ENCODE measurements at places on chromosomes 4 and X.

DNA sequence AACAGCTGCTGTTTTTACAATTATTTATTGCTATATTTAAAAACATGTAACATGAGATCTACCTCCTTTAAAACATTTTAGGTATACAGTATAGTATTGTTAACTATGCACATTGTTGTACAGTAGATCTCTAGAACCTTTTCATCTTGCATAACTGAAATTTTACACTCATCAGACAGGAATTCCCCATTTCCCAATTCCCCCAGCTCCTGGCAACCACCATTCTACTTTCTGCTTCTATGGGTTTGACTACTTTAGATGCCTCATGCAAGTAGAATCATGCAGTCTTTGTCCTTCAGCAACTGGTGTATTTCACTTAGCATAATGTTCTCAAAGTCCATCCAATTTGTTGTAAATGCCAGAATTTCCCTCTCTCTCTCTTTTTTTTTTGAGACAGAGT is 9.7 kb upstream of the LSM6 start:
- DNase-seq = no peak

GRCh38 chrX:9285342-9285771 is 179.5 kb upstream of the TBL1X start:
- DNase-seq = no peak

DNA sequence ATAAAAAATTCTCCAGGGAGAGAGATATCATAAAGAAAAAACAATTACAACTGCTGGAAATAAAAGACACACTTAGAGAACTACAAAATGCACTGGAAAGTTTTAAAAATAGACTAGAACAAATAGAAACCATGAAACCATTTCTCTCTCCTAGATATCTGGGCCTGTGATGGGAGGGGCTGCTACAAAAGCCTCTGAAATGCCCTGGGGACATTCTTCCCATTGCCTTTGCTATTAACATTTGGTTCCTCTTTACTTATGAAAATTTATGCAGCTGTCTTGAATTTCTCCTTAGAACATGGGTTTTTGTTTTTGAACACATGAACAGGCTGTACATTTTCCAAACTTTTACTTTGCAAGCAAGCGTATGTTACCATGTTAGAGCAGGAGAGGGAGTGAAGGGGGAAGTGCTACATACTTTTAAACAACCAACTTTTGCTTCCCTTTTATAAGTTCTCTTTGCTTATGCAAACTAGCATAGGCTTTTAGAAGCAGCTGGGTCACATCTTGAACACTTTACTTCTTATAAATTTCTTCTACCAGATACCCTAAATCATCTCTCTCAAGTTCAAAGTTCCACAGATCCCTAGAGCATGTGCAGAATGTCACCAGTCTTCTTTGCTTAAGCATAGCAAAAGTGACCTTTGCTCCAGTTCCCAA is 47.9 kb upstream of the PACRGL start:
- DNase-seq = no peak

DNA sequence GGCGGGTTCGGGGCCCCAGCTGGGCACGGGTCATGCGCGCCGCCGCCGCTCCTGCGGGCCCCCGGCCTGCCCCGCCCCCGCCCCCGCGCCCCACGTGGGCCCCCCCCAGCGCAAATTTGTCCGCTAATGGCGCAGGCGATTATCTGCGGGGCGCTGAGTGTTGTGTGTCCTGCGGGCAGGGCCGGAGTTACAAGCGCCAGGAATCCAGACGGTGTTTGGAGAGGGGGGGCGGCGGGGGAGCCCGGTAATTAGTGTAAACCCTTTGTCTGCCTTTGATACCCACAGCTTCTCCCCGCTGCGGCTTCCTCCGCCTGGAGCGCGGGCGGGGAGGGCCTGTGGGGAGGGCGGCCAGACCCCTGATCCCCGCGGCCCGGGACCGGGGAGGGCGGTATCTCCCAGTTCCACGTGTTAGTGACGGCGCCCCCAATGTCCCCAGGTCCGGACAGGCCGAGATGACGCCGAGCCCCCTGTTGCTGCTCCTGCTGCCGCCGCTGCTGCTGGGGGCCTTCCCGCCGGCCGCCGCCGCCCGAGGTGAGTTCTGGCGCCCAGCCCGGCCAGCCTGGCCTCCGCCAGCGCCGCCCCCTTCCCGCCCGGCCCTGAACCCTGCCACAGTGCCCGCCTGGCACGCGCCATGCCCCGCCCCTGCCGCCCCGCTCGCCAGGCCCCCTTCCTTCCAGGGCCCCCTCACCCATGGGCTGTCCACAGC is 761 bp downstream of the FGFRL1 start:
- no peak for DNase-seq

GRCh38 chr4:2337131-2337723 is 75.3 kb upstream of the MXD4 start:
- DNase-seq = no peak

GRCh38 chr4:1596393-1596792 is 87.7 kb downstream of the FAM53A start:
- no peak for DNase-seq

DNA sequence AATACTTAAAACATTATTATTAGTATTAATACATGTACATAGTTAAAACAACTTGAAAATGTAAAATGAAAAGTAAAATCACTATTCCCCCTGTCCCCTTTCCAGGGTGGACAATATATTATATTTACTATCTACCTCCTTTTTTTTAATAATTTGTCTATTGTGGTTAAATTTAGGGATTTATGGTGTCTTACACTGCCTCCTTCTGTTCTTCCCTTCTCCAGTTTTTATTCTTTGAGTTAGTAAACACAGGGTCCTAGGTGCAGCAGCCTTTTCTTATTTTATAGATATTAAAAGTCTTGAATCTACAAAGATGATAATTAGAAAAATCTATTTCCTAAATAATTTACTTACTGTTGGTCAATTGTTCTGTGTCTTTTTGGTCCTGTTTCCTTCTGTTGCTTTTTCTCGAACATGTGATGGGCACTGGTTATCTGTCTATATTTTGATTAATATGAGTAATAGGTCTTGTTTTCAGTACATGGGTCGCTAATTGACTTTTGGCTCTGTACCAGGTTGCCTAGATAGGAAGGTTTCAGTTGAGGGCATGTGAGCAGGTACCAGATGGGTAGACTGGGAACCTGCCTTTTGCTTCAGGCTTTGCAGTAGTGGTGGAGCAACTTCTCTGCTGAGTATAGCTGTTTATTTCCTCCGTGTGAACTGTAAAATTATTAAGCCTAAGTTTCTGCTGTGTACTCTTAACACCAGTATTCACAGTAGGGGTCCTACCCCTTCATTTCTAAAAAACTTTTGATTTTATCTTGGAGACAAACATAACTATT is 1.1 kb downstream of the NUDT9 start:
- no peak for DNase-seq

DNA sequence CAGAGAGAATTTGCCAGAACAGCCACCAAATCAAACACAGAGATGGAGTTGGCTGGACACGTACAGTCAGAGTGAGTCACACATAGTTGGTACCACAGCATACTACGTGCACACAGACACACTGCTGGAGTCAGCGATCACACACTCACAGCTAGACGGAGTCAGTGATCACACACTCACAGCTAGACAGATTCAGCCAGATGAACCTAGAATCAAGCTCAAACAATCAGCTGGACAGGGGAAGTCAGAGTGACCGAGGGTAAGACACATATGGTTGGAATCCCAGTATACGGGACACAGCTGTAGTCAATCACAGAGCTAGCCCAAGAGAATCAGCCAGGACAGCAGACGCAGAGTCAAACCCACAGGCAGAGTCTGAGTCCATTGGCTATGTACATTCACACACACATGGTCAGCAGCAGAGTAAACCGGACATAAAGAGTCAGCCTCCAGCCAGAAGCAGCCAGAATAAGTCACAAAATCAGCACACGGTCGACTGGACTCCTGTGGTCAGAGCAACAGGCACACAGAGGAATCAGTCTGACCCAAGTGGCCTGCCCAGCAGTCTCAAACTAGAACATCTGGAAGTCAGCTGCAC is 4.6 kb downstream of the SLC38A5 start:
- DNase-seq = no peak

DNA sequence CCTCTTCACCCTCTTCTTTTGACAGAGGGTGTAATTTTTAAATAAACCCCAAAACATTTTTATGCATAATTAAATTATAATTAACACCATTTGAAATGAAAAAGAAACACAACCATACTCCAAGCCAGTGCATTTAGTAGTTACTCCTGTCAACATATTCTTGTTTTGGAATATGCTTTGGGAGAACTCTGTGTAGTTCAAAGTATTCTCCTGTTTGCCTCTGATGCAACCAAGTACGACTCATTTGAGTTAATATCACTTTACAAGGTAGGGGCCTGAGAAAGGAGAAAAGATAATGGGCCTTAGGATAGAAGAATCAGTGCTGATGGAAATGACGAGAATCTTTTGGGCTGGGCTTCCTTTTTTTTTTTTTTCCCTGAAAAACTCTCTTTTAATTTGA is 2.7 kb downstream of the PTPN13 start:
- DNase-seq = no peak

- no peak for DNase-seq
Observed at GRCh38 chrX:154515090-154515965, 704 bp downstream of the FAM3A start.

GRCh38 chr4:110364911-110365520 is 110.9 kb upstream of the ENPEP start:
- DNase-seq = no peak

DNA sequence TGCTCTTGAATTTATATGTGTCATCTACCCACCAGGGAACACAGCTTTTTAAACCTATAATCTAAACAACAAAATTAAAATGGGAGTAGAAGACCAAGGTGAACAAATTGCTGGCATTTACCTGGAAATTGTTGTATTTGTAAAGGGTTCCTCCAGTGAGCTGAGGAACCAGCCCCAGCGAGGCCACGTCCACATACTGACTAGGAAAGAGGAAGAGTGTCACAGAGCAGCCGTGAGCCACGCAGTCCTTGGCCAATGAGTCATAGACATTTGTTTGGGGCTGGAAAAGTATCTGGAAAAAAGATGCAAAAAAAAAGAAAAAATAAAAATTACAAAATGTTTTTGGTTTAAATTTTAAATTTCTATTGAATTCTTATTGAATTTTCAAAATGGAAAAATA is 58.7 kb downstream of the METTL14 start:
- DNase-seq = no peak

DNA sequence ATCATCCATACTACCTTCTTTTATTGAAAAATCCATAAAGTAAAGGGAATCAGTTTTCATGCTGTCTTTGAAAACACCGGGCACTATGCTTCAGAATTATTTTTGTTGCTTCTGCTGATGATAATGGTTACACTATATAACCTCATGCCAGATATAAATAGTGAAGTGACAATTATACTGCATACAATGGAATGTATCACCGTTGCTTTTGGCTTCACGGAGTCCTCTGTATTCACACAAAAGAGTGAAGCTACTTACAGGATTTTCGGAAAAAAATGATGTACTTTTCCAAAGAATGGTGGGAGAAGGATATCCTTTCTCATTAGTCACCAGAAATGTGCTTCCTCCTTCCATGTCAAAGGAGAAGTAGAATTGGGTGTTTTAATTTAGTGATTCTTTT is 159.1 kb upstream of the PITX2 start:
- DNase-seq = no peak

GRCh38 chr4:7389719-7390118 is 45.0 kb downstream of the PSAPL1 start:
- DNase-seq = no peak

GRCh38 chr4:48553720-48554119 is 63.7 kb downstream of the ZAR1 start:
- DNase-seq = no peak

DNA sequence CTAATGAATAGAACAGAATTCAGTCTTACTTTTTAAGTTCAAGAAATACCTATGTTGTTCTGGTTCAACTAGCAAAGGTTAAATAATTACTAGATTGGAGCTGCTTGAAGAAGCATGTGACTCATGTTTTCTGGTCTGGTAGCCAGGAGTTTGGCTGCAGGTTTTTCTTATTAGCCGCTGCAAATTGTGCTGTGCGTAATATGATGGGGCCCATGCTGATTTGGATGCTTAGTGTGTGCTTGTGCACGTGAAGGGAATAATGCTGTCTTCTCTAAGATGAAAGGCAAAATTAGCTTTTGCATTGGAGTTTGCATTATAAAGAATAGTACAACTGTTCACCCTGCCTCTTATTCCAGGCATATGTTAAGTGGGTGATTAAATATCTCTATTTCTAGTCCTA is 219.6 kb downstream of the SNCA start:
- DNase-seq = no peak

DNA sequence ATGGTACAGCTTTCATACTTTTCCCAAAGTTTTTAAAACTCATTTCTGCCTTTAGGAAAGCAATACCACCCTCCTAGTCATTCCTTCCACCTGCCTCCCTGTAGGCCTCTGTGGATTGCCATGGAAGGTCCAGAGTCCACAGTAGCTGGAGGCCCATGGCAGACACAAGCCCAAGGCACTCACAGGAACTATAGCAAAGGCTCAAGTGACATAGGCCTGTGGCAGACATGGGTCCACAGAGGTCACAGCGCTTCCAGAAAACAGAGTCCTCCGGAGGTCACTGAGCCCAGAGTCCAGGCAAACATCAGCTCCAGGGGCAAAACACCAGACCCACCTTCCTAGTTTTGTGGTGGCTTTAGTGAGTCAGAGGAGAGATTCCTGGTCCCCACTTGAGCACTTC is 147.6 kb upstream of the ATP6AP2 start:
- no peak for DNase-seq

- no peak for DNase-seq
Observed at GRCh38 chrX:42075032-42075431, 151.7 kb upstream of the CASK start.

- DNase-seq = peak; percentile 3
Observed at GRCh38 chrX:66728818-66729271, 90.0 kb upstream of the EDA2R start.

GRCh38 chrX:44039556-44039955 is 66.4 kb upstream of the NDP start:
- DNase-seq = no peak
